HFF-Myc (cell line): ENCODE measurements at places on chromosomes 16 and 17.
A peak's percentile ranks its signal among the peaks of the same experiment; 100 is the strongest.

DNA sequence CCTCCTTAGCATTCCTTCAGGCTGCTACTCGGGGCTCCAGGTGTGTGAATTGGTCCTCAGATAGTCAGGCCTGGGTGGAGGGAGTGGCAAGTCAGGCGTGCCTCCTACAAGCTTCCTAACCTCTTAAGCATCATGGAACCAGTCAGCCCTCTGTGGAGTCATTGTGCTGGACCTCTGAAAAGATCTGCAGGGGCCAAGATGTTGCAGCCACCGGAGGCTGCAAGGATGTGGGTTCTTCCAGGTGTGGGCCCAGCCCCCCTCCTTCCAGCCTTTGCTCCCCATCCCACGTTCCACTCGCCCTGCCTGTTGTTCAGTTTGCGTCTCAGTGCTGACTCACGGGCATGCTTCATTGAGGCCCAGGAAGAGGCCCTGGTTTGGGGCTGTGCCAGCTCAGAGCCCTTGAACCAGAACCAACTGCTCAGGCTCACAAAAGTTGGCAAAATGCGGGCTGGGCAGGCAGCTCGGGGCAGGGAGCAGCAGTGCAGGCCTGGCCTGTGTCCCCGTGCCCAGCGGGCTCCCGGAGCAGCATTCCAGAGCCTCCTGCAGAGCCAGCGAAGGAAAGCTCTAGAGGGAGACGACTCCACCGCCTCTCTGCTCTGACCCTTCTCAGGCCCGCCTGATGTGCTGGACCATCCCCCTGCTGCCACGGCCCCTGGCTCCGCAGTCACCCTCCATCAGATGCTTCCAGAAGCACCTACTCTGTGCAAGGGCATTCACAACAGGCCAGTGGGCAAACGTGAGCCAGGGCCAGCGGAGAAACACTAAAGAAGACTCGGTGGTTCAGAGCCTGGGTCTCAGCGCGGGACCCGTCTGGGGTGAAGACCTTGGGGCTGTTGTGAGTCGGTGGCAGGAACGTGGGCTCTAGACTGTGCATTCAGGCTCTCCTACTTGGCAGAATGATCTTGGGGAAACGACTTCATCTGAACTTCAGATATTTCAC, 7.5 kb downstream of the LDHD start:
- peak; percentile 81 for DNase-seq

GRCh38 chr17:8147805-8148404, 4.3 kb downstream of the PER1 start:
- no peak for DNase-seq

- no peak for DNase-seq
Measured at GRCh38 chr17:51258756-51259563, 889 bp downstream of the MBTD1 start.

DNA sequence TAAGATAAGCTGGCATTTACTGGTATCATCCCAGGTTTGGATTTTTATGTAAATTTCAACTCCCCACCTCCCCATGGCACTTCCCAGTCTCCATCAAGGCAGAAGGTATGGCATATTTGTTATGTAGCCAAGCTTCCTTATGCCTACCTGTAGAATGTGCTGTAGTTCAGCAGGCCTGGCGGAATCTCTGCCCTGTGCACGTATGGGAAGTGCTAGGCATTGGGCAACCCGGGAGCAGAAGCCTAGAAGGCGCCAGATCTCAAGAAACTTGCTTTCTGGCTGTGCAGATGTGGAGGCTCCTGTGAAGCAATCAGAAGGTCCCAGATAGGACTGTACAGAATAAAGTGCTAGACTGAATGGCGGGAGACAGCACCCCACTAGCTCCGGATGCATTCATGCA, 64.7 kb downstream of the SNX20 start:
- no peak for DNase-seq

DNA sequence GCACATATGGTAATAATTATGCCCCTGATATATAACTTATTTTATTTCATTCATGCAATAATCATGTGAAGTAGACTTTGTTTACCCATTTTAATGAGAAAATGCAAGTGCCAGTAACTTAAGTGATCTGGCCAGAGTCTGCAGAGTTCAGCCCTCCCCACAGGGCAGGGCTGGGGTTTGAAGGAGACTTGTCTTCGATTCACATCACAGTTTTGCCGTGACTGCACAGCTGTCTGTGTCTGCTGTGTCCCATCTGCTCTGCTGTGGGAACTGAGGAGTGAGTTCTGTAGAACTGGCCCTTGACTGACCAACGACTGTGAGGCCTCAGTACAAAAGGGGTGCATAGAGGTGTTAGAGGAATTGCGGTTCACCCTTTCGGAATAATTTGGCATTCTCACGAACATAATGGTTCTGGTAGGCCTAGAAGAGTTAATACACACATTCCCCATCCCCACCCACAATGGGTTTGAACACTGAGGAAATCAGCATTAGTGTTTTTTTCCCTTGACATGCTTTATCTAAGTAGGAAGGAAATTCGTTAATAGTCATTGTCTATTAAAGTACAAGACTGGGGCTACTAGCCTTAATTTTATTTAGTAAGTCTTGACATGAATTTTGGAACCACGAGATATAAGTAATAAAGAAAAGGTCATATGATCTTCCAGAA, 113.6 kb upstream of the MON1B start:
- DNase-seq, result no peak

DNA sequence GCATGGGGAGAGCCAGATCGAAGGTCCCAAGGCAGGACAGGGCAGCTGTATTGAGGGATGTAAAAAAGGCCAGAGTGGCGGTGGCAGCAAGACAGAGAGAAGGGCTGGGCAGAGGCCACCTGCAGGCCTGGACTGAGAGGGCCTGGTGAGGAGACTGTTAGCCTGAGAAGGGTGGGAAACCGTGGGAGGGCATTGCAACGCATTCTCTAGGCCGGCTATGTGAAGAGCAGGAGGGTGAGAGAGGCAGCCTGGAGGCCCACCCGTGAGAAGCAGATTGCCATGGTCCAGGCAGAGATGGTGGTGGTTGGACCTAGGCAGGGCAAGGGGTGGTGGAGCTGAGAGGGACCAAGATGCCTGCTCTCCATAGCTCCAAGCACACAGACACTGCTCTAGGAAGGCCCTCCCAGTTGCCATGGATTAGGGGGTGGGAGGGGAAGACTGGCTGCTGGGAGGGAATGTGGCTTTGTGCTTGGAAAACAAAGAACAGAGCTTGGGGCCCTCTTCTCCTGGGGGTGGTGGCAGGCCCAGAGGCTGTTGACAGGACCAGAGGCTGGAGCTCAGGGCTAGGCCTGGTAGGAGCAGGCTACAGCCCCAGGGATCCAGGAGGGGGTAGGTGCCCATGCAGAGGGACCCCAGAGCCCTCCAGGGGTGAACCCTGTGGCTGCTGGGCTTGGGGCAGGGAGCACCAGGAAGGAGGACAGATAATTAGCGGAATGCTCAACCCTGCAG, 12.4 kb upstream of the TCAP start:
- DNase-seq, result no peak

GRCh38 chr16:20812510-20812909, 6.2 kb downstream of the REXO5 start:
- DNase-seq, result no peak

DNA sequence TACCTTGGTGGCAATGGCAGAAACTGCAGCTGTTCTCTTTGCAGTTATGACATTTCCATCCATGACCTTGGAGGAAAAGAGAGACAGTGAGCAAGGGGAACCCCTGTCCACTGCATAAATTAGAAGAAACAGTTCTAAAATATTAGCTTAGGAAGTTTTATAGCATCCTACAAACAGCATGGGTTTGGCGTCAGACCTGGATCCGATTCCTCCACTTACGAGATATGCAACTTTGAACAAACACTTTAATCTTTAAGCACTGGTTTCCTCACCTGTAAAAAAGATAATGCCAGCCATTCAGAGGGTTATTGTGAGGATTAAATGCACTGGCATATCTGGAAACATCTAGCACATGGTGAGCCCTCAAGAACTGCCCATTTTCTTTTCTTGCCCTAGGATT, 2.6 kb downstream of the CRYM start:
- no peak for DNase-seq

GRCh38 chr16:1182950-1183907, 30.3 kb downstream of the CACNA1H start:
- DNase-seq, result no peak

GRCh38 chr17:73420897-73421296, 109.1 kb upstream of the CDC42EP4 start:
- DNase-seq, result no peak

GRCh38 chr17:71032746-71033273, 863.5 kb downstream of the KCNJ2 start:
- no peak for DNase-seq

DNA sequence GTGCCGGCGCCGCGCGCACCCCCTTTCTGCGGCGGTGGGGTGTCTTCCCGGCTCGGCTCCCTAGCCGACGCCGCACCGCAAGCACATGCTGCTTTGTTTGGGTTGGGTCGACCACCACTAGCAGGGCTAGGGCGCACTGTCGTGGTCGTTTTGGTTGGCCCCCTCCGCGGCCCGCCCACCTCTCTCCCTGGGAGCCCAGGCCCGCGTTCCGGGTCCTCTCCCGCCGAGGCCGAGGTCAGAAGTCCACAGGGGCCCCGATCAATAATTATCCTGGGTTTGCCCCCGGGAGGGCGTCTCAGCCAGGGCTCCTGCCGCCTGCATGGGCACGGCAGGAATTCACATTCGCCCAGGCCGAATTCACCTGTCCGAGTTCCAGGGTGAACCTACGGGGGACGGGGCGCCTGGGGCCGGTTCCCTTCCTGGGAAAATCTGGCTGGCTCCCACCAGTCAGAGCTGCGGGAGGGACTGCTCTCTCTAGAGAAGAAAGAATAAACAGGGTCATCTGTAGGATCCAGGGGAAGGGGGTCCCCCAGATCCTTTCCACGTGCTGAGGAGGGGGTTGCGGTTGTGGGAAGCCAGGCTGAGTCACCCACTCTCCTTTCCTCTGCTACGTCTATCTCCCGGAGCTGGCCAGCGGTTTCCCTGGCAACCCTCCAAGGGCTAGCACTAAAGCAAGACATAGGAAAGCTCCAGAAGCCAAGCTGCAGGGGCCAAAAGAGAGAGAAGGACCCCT, 584 bp upstream of the STAT5B start:
- DNase-seq, result peak; percentile 66

- no peak for DNase-seq
Measured at GRCh38 chr16:59470556-59470955, 736.4 kb upstream of the GOT2 start.

DNA sequence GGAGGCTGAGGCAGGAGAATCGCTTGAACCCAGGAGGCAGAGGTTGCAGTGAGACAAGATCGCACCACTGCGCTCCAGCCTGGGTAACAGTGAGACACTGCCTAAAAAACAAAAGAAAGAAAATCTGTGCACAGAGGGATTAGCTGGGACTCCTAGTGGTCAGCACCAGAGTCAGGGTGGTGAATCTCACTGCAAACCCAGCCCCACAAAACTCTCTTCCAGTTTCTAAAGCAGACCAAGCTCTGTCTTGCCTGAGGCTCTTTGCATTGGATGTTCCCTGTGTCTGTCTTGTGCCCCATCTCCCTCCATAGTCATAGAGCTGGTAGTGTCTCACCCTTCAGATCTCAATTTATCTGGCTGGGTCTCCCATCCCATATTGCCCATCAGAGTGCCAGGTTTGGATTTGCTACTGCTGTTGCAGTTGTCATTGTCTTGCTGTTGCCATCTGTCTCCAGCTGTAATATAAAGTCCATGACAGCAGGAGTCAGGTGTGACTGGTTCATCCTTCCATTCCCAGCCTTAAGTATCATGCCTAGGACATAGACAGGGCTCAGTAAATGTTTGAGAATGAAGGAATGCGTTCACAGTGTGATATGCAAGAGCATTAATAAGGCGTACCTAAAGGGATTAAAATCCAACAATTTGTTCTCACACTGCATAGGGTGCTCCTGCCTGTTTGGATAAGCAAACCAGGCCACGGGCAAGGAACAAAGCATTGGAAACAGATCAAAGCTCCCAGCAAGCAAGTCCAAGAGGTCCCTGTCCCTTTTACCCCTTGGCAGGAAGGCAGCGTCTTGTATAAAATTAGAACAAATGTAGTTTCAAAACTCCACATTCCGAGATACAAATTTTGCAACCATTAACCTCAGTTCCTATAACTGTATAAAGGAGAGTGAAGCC, 614.6 kb upstream of the CDH5 start:
- no peak for DNase-seq

DNA sequence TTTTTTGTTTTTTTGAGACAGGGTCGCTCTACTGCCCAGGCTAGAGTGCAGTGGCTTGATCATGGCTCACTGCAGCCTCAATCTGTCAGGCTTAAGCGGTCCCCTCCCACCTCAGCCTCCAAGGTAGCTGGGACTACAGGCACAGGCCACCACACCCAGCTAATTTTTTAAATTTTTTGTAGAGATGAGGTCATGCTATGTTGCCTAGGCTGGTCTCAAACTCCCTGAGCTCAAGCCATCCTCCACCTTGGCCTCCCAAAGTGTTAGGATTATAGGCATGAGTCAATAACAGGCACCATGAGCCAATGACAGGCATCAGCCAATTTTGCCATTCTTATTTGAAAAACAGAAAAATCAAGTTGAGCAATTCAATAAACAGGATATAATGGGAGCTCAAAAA, 125.0 kb downstream of the SPAG9 start:
- no peak for DNase-seq

DNA sequence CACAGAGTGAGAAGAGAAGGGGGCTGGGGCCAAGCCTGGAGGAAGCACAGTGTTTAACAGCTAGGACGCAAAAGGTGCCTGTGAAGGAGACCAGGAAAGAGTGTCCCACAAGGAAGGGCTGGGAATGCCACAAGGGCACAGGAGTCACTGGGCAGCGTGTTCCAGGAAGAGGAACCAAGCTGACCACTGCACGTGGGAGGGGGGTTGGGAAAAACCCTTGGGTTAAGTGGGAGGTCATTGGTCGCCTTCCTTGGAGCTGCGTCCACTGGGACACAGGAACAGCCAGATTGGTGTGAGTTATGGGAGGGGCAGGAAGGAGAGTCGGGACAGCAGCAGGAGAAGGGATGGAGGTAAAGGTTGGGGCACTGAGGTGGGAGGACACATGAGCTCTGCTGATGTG, 12.9 kb downstream of the TTYH2 start:
- DNase-seq, result no peak

DNA sequence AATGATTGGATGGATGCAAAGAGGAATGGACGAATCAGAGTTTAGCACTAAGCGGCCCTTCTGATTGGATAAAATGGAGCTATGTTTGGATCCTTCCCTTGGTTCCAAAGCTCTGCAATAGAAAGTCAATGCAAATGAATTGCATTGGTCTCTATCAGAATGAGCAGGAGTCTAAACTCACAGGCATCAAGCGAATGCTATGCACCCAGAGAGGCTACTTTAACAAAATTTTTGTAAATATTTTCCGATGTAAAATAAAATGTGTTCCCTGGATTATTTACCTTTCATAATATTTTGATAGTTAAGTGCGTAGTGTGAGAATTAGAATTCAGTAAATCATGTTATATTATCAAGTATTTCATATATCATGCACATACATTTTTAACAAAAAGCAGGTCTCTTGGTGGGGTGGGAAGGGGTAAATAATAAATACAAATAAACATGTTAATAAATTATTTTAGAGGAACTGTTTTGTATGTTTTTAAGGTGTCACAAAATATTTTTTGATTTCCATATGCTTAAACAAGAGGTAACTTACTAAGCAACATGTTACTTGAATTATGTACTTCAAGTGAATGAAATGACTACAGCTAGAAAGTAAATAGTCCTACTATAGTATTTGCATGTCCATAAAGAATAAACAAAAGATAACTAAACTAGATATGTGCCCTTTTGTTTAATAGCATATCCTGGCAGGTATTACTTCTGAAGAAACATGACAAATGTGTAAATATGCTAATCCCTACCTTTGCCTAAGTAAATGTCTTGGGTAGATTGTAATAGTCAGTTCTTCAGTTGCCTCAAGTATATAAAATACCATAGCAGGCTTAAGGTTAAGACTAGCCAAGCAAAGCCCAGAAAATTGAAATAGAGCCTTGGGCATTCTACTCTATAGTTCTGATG, 4.4 kb upstream of the UNK start:
- DNase-seq, result no peak
